ENCODE measurements at places on chromosomes 7 and 10. TPM values are rescaled to one million over a fixed set of nuclear protein-coding genes. Genes with fewer than 3 reads are reported as not detected.

DNA sequence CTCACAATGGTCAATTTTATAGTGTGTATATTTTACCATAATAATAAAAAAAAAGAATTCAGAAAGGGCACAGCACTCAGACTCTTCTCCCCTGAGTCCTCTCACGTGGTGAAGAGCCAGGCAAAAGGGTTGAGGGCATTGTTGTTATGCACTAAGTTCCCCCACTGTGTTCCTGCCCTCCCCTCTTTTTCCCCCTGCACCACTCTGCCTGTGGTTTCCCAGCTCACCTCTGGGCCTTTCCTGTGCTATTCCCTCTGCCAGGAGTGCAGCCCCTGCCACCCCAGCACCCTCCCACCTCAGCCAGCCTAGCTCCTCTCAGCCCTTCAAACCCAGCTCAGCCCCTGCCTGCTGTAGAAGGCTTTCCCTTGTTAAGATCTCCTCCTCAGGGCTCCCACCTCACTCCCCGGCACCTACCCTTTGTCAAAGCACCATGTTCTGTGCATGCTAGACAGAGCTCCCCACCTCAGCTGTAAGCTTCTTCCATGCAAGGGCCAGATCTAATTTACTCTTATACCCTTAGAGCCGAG lies 108.5 kb downstream of the KCNMA1 start:
- no peak for DNase-seq

The FXYD4 gene
- not detected for polyA plus RNA-seq

GRCh38 chr7:151408839-151409666 lies 785 bp downstream of the WDR86 start:
- DNase-seq: no peak

The CDK14 gene
- polyA plus RNA-seq: 19.9 TPM

GRCh38 chr7:151206914-151207313 lies 3.4 kb downstream of the H2BK1 start:
- no peak for DNase-seq

GRCh38 chr10:58621379-58622077 lies 108.9 kb downstream of the BICC1 start:
- no peak for DNase-seq

- DNase-seq: no peak
Observed at GRCh38 chr7:27763983-27764508, 24.1 kb downstream of the TAX1BP1 start.

DNA sequence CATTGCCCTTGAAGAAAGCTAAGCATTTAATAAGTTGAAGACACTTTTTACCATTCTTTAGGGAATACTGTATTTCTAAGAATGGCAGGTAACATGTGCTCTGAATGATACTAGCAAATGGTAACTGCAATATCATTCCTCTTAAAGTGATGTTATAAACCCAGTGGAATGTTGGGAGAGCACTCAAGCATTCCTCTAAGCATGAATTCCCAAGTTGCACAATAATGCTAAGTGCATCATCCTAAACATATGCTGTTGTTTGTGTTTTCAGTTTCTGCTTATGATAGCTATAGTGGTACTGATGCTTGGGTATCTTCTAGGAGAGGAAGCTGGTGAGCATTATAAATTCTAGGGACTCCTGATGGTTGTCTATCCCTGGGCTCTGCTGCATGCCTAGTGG lies 673.9 kb downstream of the PHTF2 start:
- peak; percentile 88 for DNase-seq

- DNase-seq: no peak
Observed at GRCh38 chr7:33596686-33597085, 308.7 kb upstream of the BMPER start.
